ENCODE measurements at places on chromosomes 5 and 9.

DNA sequence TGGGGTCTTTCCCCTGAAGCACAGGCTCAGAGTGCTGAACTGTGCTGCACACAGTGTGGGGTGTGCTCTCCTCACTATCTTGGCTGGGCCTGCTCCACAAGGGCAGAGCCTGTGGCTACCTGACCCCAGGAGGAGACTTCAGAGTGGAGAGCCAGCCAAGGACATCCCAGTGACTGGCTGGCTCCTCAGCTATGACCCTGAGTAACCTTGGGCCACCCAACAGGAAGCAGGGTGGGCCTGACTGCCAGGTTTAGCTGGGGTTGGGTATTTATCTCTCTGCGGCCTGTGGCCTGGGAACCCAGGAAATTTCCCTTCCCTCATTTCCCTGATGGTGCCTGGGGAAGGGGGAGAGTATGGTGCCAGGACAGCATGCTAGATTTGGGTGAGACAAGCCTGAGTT is 2.1 kb upstream of the EEIG1 start:
- no peak for DNase-seq

GRCh38 chr9:120774719-120775118 is 18.5 kb downstream of the FBXW2 start:
- DNase-seq = no peak

DNA sequence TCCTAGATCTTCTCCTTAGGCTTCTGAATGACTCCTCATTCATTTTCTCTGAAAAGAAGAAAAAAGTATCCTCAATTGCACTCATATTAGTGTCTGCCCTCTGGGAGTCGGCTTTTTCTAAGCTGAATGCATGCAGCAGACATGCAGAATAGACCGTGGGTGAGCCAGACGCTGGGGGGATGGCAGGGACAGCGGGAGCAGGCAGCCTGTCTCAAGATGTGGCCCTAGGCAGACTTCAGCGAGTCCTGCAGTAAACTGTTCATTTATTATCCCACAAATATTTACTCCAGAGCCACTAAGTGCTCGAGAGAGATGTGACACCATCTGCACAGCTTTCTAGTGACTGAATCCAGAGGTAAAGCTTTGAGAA is 164.9 kb upstream of the RAI14 start:
- DNase-seq = no peak

DNA sequence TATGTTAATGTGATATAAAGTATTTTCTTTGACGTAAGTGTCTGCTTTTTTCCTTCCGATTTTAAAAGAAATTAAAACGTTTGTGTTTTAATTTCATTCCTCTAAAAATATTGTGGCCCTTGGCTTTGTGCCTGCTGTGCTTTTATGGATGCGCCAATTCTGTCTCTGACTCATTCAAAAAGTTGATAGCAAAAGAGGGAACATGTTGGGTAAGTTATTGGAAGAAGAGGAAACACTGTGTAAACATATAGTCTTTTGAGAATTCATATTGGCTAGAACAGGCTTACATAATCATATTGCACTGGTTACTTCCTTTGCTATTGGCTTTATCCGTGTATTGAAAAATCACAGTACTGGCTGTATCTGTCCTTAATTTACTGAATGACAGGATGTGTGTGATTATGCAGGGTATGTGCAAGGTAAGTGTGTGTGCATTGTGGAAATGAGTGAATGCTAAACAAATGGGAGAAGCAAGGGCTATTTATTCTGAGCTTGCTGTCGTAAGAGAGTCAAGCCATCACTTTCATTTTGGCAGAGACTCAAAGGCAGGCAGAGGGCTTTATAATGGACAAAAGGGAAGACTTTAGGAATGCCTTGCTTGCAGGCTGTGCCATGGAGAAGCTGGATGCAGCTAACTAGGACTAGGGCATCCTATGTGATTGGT is 67.8 kb downstream of the SGCD start:
- DNase-seq = no peak

DNA sequence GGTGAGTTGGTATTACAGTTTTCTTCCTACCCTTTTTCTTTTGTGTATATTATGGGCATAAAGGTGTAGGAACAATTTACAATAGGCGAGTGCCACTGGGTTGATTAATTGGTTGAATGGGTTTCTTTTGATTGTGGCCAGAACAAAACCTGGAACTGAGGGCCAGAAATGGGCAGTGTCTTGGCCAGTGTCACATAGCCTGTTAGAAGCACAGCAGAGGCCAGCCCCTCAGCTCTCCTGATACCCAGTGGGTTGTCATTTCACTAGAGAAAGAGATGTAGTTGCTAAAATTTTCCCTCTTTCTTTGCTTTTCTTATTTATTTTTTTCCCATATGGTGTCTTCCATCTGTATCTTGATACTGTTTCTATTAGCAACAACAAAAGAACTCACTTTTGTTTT is 38.8 kb upstream of the SEMA6A start:
- DNase-seq = no peak

- no peak for DNase-seq
These were observed 1060.1 kb downstream of the PTPRD start for GRCh38 chr9:9552665-9553064.

- no peak for DNase-seq
These were observed 203.9 kb downstream of the C9orf50 start for GRCh38 chr9:129416821-129417539.

- DNase-seq = no peak
These were observed 293.5 kb downstream of the HINT1 start for GRCh38 chr5:130871346-130872086.

- DNase-seq = no peak
These were observed 59.2 kb downstream of the ADAMTS12 start for GRCh38 chr5:33832404-33833236.

DNA sequence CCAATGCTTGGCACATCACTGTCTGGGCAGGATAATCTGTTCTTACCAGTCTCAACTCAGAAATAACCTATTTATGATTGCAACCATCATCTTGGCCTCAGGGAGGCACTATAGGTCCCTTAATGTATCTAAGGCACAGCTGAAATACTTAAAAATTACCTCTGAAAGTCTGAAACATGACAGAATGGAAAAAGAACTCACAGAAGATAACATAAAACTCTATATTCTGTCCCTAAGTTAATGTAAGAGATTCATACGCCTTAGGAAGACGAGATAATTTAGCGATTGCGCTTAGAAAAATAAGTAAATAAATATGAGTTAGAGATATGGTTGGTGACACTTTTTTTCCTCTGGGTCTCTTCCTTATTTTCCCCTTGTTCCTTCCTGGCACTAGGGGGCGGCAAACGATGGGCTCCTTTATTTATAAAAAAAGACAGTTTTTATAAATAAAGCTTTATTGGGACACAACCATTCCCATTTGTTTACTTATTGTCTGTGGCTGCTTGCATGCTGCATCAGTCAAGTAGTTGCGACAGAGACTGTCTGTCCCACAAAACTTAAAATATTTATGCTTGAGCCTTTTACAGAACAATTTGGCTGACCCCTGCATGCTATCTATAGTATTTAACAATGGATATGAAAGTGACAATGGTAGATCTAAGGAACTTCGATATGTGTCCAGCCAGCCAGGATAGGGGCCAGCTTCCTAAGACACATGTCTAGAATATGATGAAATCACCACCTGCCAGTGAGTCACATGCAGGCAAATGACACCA is 79.6 kb downstream of the PDE4D start:
- no peak for DNase-seq

DNA sequence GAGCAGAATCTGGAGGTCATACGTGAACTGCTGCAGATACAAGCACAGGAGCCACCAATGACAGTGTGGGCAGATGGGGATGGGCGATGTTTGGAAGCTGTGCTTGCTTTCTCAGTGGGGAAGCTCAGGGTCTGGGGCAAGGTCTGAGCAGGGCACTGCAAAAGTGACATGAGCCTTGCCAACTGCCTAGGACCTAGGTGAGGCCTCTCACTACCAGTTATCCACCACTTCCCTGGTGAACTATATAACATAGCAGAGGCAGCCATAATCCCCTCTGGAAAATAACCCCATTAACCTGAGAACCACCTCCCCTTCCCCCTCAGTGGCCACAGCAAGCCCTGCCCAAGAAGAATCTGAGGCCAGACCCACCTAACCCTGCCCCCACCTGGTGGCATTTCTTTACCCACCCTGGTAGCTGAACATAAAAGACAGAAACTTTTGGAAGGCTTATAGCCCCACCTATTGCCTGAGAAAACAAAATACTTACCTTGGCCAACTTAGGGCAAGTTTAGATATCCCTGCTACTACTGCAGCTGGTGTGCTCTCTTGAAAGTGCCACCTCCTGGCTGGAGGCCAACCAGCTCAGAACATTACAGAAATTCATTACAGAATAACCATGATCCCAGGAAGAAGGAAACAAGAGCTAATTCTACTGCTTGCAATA is 18.8 kb upstream of the SPEF2 start:
- no peak for DNase-seq

DNA sequence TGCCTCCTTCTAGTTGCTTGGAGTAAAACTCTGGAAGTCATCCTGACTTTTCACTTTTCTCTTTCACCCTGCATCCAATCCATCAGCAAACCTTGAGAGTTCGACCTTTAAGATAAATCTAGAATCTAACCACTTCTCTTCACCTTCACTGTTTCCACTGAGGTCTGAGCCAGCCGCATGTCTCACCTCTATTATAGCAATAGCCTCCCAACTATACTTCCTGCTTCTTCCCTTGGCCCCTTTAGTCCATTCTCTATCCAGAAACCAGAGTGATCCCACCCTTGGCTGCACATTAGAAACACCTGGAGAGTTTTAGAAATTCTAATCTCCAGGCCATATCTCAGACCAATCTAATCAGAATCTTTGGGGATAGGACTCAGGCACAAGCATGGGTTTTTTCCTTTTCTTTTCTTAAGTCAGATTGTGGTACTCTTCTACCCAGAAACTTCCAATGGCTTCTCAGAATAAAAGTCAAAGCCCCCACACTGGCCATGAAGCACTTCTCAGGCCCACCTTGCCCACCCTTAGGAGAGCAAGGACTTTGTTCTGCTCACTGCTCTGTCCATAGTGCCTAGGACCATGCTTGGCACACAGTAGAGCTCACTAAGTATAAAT is 33.1 kb downstream of the MFAP3 start:
- DNase-seq = no peak

GRCh38 chr9:95735701-95736100 is 139.8 kb upstream of the ERCC6L2 start:
- DNase-seq = no peak

- DNase-seq = no peak
These were observed 15.9 kb downstream of the RETREG1 start for GRCh38 chr5:16600946-16601345.

DNA sequence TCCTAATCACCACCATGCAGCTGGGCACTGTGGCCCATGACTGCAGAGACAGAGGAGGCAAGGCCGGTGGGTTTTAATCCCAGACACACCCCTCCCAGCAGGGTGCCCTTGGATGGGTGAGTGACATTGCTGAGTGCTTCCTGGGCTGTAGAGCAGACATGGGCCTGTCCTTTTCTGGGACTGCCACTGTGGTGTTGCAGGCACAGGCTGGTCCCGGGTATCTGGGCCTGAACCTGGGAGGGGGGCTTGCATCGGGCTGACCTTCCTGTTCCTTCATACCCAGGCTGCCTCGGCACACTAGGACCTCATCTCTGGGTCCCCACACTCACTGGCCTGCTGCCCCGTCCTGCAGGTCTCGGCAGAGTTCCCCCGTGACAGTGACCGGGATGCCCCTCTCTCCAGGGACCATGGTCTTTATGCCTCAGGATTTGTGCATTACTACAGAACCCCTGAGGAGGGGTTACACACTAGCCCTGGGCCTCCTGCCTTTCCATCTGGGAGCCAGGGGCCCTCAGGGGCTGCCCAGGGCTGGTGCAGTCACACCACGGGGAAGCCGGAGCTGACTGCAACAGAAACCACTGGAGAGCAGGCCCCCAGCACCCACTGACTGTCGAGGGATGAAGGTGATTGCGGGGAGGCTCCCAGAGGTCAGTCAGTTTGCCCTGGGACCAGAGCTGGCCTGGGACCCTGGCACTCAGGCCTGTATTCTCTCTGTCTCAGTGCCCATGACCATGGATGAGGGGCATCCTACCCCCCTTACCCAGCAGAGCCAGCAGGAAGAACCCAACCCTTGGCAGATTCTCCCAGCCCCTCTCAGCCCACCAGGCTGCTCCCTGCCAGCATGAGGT is 8.9 kb upstream of the SLC25A48 start:
- no peak for DNase-seq

GRCh38 chr9:92484563-92484962 is 2.3 kb upstream of the ASPN start:
- DNase-seq = no peak
